H9 (cell line): ENCODE measurements at places on chromosomes 3 and 15. TPM values are rescaled to one million over a fixed set of nuclear protein-coding genes. Genes with fewer than 3 reads are reported as not detected.

GRCh38 chr3:49700453-49701128 is 11.2 kb downstream of the RNF123 start:
- DNase-seq: peak; percentile 57

- no peak for DNase-seq
Observed at GRCh38 chr3:13294442-13295351, 125.4 kb downstream of the NUP210 start.

- DNase-seq: no peak
Observed at GRCh38 chr3:115581362-115582135, 41.8 kb upstream of the GAP43 start.

DNA sequence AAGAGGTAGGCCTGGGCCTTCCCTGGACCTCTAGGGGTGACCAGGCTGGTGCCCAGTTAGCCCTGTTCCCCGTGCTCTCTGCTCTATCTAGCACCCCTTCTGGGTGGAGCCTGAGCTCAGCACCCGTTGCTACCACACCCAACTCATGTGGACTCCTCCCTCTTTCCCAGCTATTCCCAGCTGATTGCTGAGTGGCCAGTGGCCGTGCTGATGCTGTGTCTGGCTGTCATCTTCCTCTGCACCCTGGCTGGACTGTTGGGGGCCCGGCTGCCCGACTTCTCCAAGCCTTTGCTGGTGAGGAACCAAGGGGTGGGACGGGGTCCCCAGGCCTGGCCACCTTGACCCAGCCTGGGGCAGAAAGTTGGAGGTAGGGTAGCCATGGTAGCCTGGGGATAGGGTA is 6.2 kb downstream of the DISP2 start:
- DNase-seq: no peak

- no peak for DNase-seq
Observed at GRCh38 chr3:171000281-171000680, 26.2 kb downstream of the SLC2A2 start.

DNA sequence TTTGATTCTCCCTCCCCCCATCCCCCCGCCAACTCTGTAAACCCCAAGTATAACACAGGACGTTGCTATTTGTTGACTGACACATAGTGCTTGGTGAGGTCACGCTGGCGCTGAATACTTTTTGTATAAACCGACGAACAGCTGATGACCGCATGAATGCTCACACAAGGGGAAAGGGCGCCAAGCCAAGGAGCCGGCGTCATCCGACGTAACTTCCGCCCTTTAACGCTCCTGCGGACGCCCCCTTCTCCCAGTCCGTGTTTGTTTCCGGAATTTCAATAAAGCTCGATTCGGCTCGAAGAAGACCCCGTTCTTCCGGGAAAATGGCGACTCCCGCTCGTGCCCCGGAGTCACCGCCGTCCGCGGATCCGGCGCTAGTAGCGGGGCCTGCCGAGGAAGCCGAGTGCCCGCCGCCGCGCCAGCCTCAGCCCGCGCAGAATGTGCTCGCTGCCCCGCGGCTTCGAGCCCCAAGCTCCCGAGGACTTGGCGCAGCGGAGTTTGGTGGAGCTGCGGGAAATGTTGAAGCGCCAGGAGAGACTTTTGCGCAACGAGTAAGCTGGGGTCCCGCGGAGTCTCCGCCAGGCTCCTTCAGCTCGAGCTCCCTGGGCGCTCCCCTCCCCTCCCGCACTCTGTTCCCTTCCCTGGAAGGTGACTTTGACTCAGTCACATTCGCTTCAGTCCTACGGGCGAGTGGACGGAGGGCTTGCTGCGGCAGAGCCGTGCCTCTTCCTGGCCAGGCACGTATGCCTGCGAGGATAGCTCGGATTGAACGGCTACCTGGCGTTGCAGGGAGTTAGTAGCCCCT is at the start of gene POLR2M:
TSS of gene POLR2M (plus strand) at position 310 of the 805 bp plus-strand sequence. CDS start at position 439, 129 bp downstream.
- peak; percentile 90 for DNase-seq

DNA sequence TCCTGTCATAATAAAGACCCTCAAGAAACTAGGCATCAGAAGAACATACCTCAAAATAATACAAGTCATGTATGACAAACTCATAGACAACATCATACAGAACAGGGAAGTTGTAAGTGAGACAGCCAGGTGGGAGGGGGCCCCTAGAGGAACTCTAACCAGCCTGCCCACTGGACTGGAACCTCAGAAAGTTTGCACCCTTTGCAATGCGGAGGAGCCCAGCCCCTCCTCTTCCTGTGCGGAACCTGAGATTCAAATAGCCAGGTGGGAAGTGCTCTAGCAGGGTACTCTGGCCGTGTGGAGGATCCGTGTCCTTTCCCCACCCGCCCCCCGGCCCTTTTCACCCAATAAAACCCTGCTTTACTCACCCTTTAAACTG is 387.0 kb upstream of the CBLB start:
- DNase-seq: no peak

DNA sequence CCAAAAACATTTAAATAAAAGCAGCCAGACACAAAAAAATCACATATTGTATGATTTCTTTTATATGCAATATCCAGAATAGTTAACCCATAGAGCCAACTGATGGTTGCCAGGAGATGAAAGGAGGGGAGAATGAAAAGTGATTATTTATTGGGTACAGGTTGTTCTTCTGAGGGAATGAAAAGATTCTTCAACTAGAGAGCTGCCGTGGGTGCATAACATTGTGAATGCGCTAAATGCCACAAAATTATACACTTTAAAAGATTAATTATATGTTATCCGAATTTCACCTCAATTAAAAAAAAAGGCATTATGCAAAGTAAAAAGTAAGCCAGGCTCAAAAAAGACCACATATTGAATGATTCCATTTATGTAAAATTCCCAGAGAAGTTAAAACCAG is 36.1 kb downstream of the PRKAR2A start:
- no peak for DNase-seq

DNA sequence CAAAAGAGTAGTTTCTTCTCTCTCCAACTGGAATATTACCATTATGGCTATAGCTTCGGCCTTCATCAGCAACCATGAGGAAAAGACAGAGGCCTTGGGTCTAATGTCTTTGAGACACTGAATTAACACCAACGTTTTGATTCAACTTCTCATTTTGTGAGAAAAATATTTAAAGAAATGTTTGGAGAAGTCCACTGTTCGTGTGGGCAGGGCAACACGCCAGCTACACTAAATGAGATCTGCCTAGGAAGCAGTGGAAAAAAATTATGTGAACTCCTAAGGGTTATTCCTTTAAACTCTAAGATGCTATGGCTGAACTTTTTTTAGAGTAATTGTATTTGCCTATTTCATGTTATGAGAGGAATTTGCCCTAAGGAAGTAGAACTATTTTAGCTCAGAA is 41.8 kb downstream of the NCEH1 start:
- no peak for DNase-seq

The CCR4 gene
- total RNA-seq: 0.07 and 0.09 TPM in 2 replicates

- peak; percentile 73 for DNase-seq
Observed at GRCh38 chr3:17894434-17895060, 152.1 kb upstream of the TBC1D5 start.

- DNase-seq: peak; percentile 91
Observed at GRCh38 chr3:149480326-149481017, 6.0 kb downstream of the TM4SF4 start.
